Thoracic aorta (tissue), 2 donors: ENCODE measurements at places on chromosomes 13 and 19. TPM values are rescaled to one million over a fixed set of nuclear protein-coding genes. Genes with fewer than 3 reads are reported as not detected.

DNA sequence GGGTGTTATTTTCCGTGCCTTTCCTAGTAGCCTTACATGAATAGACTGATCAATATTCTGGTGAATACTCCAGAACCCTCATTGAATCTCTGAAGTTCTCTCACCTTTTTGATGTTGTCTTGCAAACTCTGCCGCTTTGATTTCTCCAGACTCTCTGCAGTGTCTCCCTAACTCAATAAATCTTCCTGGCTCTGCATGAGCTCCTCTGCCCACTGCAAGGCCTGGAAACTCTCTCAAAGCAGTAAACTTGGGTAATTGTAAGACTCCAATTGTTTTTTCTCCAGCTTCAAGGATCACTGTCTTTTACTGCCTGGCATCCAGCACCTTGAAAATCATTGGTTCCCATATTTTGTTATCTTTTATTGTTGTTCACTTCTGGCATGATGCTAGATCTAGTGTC is 198.4 kb downstream of the GPC5 start:
- H3K4me3 ChIP-seq = no peak overlapping the region
- no peak overlapping the region for H3K27ac ChIP-seq
- H3K27me3 ChIP-seq = no peaks in the 10 kb centered on the region
- no peak for DNase-seq
- no peaks in the 10 kb centered on the region for H3K4me1 ChIP-seq

GRCh38 chr13:110363010-110363409 is 55.9 kb downstream of the COL4A2 start:
- H3K36me3 ChIP-seq = peaks cover 5% of the 10 kb centered on the region
- no peaks in the 10 kb centered on the region for H3K27me3 ChIP-seq
- H3K4me1 ChIP-seq = peaks cover 51% of the 10 kb centered on the region
- peak overlapping the region; percentile 94 for H3K27ac ChIP-seq
- H3K4me3 ChIP-seq = no peak overlapping the region

GRCh38 chr13:38674208-38674607 is 12.7 kb upstream of the FREM2 start:
- H3K4me1 ChIP-seq = no peaks in the 10 kb centered on the region
- DNase-seq = no peak
- no peak overlapping the region for H3K4me3 ChIP-seq

Gene TPTE2
- total RNA-seq = not detected
